GDM1 (cell line): ENCODE measurements at places on chromosomes 3 and 15.

DNA sequence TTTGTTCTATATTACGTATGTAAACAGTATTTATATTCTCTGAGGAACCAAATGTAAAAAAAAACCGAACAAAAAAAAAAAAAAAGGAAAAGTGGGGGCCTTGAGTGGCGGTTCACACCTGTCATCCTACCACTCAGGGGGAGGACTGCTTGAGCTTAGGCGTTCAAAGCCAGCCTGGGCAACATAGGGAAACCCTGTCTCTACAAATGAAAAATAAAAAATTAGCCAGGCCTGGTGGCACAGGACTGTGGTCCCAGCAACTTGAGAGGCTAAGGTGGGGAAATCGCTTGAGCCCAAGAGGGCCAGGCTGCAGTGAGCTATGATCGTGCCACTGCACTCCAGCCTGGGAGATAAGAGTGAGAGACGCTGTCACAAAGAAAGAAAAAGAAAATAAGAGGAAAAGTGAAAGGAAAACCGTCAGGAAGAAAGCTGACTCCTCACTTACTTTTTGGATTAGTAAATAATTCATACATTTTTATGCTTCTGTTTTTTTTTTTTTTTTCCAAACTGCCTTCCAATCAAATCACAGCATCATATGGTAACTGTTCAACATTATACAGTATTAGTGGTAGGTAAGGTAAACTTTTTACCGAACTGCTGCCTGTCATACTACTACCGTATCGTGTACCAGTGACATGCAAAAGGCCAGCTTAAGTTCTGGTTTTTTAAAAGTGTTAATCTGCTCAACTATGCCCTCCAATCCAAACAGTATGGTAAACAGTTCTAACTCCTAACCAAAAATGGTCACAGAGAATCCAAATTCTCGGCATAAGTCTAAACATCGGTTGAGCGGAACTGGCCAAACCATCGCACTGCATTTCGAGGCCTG, 1.2 kb downstream of the PHC3 start:
- DNase-seq = no peak

- no peak for DNase-seq
Measured at GRCh38 chr15:101264911-101265641, 12.2 kb downstream of the SELENOS start.

GRCh38 chr3:133797396-133798105, 8.1 kb upstream of the SRPRB start:
- no peak for DNase-seq

DNA sequence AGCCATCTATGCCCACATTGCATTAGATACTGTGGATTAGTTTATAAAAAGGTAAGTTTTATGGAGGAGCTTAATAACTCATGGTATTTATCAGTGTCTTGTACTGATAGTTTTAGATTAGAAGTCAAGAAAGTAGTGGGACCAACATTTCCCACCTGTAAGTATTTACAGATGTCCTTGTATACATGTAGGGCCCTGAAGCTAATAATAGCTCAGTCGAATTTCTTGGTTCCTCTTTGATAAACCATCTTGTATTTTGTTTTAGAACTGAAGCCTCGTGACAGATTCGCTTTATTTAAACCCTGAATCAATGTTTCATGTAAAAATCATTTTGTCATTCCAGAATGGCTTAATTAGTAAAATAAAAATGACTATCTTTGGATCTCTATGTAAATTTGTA, 73.4 kb downstream of the CRYBG3 start:
- no peak for DNase-seq
